Colonic mucosa (tissue), 4 donors: ENCODE measurements at places on chromosomes 3 and 15. TPM values are rescaled to one million over a fixed set of nuclear protein-coding genes. Genes with fewer than 3 reads are reported as not detected.

Gene GOLGA6L7
- not detected for total RNA-seq

DNA sequence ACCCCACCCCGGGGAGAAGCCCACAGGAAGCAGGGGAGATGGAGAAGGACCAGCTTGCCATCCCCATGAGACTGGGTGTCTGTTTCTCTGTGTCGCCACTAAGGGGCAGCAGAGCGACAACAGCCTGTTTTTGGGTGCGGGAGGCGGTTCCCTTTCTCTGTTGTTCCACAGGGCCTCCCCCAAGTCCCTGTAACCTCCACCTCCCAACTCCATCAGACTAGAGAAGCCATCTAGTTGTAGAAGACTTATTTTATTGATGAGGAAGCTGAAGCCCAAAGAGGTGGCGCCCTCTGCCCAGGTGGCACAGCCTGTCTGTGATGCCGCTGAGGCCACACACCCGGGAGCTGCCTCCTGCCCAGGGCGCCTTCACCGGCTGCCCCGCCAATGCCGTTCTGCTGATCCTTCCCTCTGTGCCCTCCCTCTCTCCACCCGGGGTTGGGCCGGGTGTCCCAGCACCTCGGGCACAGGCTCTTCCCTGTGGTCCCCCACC, 3.9 kb upstream of the CCDC9B start:
- peak; percentile 83 for DNase-seq

DNA sequence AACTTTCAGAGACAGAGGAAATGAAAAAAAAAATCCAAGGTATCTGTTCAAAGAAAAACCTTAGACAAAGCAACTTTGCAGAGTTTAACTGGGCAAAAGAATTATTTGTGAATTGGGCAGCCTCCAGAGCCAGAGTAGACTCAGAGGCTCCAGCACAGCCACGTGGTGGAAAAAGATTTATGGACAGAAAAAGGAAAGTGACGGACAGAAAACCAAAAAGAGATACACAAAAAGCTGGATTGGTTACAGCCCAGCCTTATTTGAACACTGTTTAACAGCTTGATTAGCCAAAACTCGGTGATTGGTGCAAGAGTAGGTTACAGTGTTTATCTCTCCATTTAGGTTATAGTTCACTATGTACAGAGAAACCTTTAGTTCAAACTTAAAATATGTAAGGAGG, 23.7 kb upstream of the GPD1L start:
- DNase-seq = peak; percentile 78

- no peak for DNase-seq
Measured at GRCh38 chr3:4163011-4163410, 140.2 kb upstream of the SETMAR start.
